ENCODE measurements at places on chromosomes 1 and 21. TPM values are rescaled to one million over a fixed set of nuclear protein-coding genes. Genes with fewer than 3 reads are reported as not detected.
A peak's percentile ranks its signal among the peaks of the same experiment; 100 is the strongest.

The AADACL4 gene
- not detected for total RNA-seq

The SH2D1B gene
- total RNA-seq = 0.32 TPM

The GBP6 gene
- total RNA-seq = 0.22 TPM

The DMRTA2 gene
- not detected for total RNA-seq

The FTCD gene
- 2.8 TPM for total RNA-seq

The CD101 gene
- 5.3 TPM for total RNA-seq

The SLC30A1 gene
- 4.7 TPM for total RNA-seq

GRCh38 chr1:64488862-64489261 is 18.9 kb downstream of the CACHD1 start:
- no peak for DNase-seq

DNA sequence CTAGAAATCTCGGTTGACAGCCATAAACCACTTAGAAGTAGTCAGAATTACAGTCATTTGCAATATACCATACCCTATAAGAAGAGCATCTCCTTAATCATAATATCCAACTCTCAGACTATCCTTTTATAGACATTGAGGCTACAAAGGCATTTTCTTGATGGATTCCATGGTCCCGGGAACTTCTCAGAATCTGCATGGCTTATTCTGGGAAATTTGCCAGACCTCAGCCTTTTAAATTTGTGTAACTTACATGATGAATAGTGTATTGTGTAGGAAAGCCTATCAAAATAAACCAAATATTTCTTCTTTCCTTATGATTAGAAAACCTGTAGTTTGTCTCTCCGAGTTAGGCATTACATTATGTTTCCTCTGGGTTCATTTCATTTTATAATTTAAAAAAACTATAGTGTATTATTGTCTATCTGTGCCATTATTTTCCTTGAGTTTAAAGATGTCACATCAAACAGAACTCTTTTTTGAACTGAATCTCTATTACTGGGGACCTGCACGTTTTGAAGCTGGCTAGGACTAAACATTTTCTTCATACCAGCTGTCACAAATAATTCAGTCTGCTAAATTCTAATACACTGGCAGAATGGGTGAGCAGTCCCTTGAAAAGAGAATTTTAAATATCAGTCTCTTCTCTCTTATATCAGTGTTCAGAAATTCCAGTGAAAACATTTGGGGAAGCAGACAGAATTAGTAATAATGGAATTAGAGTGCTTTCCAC is 102.9 kb downstream of the GABPA start:
- no peak for DNase-seq

DNA sequence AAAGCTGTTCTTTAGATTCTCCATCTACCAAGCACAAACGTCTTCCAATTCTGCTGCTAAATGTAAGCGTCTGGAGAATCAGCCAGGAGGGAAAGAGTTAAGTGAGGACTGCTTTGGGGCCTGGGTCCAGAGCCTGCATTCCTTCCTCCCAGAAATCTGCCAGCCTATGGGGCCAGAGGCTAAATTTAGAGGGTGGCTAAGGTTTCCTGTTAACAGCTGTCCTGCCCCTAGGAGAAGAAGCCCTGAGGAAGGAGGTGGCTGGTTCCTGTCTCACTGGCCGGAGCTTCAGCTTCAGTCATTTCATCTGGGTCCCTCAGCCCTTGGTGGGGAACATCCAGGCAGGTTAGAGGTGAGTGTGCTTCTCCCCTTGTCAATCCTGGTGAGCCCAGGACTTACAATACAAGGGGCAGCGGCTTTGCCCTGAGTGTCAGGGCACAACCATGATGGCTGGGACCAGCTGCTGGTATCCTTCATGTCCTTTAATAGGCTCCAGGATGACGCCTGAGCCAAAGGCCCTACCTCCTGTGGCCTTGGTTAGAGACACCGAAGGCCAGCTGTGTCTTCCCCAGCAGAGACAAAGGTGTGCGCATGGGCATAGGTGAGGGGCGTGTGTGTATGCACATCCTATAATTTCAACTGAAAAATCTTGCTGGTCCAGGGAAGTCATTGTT is at the start of gene STYXL2:
TSS of gene STYXL2 (plus strand) at position 230 of the 671 bp plus-strand sequence. CDS start 775 bp downstream, outside the sequence.
- no peak for DNase-seq

DNA sequence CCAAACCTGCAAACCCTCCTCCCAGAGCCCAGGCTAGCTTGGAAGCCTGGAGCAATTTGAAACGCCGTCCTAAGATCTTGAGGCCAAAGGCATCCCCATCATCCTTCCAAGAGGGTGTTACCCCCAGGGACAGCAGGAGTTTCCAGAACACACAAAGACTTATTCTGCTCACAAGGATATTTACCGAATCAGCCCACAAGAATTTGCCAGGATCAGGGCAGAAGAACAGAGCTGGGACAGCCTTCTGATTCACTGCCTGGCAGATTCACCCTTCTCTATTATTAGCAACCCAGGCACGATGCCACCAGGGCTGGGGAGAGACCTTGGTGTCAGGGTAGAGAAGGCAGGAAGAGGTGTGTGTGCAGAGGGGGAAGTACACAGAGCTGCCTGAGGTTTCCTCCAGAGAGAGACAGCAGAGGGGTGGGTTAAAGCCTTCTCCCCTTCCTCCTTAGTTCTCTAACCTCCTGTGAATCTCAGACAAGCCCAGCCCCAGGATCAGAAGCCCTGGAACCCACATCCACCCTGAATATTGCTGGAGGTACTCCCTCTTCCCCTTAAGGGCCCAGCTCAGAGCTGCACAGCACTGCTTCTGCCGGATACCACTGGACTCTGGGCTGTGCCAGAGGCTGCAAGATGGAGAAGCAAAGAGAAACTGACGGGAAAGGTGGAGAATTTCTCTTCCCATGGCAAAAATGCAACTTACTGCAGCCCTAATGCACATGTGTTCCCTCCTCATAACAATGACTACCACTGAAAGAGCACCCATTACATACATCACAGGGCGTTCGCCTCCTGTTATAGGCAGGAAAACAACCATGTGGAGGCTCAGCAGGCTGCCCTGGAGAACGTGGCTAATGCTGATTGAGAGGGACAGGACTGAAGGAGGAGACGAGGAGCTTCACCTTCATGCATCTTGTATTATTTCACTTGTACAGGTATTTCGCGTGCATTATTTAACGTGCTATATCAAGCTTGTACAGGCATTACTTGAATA is 61.8 kb downstream of the ITPKB start:
- DNase-seq = peak; percentile 86

DNA sequence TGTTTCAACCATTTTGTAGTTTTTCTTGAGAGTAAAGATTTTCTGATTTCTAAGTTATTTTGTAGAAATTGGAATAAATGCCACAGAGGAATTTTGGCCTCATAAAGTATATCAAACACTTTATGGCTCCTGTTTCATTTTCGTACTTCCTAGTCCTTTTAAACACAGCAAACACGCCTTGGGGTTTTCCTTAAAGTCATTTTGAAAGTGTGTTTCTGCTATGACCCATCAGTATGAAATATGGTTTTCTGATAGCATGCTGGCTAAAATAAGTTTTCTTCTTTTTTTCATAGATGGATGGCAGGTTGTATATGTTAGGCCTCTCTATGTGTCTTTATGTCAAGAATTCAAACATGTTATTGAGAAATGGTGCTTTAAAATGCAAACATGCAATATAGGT is 940.1 kb upstream of the TMPRSS15 start:
- no peak for DNase-seq

GRCh38 chr1:206859082-206859521 is 6.3 kb upstream of the IL20 start:
- DNase-seq = no peak

GRCh38 chr21:38970765-38971164 is 165.0 kb downstream of the ETS2 start:
- DNase-seq = no peak

DNA sequence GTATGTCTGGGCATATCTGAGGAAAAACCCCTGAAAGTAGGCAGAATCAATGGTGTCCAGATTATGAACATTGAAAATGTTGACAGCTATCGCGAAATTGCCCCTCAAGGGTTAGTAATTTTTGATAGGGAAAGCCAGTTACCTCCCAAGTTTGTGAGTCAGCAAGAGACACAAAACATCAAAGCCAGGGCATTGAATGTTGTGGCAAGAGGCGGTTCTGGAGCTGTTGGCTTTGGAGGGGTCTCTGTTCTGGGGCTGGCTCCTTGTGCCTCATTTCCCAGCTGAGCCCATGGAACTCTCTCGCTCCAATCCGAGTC is 10.6 kb upstream of the S100A11 start:
- no peak for DNase-seq

- no peak for DNase-seq
Observed at GRCh38 chr1:183912265-183912886, 107.5 kb downstream of the RGL1 start.

- no peak for DNase-seq
Observed at GRCh38 chr1:174118751-174119150, 40.6 kb upstream of the RABGAP1L start.

- no peak for DNase-seq
Observed at GRCh38 chr1:160244209-160244608, 18.1 kb downstream of the DCAF8 start.

DNA sequence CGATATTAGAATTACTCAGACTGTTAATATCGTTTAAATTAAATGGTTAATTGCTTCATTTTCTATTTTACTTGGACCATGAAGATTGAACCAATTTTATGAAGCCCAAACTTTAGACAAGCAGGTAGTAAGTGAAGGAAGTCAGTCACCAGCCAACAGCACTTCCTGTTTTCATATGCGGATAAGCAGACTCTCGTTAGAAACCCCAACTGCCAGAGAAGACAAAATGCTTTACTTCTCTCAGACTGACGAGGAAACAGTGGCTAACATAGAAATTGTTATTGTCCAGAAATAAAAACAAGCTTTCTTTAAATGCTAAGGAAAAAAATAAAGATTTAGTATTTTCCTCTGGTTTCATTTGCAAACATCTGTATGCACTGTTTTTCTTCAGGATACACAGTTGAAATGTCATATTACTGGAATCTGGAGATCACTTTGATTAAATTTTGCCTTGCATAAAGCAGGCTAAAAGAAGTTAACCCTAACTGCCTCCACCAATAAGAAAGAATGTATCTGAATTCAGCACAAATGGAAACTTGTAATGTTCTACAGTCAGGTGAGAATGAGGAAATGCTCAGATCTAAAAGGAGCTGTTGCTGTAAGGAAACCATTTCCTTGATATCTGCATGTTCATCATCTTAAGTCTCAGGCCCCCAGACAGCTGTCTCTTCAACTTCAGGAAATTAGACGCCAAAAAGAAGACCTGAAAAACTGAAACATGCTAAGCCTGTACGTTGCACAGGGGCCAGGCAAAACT is 129.8 kb upstream of the SAMSN1 start:
- no peak for DNase-seq

DNA sequence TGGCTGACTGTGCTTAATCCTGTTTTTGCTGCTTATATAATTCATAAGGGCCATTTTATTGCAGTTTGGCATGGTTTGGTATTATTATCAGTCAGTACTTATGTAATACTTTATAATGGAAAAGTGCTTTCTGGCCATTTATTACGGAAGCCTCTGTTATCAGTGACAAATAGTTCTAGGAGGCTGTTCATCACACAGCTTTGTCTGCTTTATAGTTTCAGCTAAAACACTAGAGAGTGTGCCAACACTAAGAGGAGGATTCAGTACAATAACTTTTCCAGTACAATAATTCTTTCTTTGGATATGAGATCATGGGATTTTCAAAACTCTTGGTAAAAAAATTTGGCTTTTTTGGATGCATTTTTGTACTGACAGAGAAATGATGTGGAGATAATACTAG is 102.9 kb upstream of the PTGFR start:
- no peak for DNase-seq

DNA sequence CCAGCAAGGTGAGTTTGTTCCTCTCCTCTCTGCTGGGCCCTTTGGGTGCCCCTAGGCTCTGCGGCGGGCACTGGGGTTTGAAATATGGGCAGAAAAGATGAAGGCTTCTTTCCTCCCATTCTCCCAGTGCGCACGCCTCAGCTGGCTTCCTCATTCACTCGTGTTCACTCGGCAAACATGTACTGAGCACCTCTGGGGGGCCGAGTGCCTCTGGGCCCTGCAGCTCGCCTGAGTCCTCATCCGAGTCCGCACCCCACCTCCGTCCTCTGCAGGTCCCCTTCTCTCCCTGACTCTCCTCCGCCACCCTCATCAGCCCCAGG is 98.5 kb upstream of the RUNX3 start:
- DNase-seq = no peak

DNA sequence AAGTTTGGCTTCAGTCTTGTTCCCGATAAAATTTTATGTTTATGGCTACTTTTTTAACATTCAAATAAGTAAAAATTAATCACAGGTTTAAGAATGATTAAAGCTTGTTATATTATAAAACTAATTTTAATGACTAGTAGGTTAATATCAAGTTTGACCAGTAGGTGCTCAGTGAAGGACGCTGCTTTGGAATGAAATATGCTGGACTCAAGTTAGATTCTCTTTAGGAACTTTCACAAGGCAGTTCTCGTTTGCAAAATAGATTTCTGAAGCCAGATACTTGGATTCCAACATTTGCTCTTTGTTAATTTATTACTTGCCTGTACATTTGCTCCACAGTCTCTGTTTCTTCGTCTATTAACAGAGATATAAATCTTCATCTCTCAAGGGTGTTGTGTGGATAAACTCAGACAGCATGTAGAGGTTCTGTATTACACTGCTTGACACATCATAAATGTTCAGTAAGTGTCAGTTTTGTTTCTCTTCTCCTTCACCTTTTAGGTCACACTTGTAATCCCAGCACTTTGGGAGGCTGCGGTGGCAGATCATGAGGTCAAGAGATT is 432.8 kb upstream of the CHRM3 start:
- DNase-seq = no peak

- DNase-seq = no peak
Observed at GRCh38 chr1:178961331-178961730, 64.4 kb upstream of the FAM20B start.

DNA sequence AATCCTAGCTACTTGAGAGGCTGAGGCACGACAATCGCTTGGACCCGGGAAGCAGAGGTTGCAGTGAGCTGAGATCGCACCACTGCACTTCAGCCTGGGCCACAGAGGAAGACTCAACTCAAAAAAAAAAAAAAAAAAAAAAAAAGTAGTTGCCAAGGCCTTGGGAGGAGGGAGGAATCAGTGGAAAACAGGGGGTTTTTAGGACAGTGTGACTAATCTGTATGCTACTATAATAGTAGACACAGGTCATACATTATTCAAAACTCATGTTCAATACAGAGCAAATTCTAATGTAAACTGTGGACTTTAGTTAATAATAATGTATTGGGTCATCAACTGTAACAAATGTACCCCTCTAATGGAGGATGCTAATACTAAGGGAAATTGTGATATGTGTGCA is 51.7 kb upstream of the CTPS1 start:
- no peak for DNase-seq

Data from T-cell (primary cell).